ENCODE measurements at places on chromosomes 1 and 21. TPM values are rescaled to one million over a fixed set of nuclear protein-coding genes. Genes with fewer than 3 reads are reported as not detected.
A peak's percentile ranks its signal among the peaks of the same experiment; 100 is the strongest.

DNA sequence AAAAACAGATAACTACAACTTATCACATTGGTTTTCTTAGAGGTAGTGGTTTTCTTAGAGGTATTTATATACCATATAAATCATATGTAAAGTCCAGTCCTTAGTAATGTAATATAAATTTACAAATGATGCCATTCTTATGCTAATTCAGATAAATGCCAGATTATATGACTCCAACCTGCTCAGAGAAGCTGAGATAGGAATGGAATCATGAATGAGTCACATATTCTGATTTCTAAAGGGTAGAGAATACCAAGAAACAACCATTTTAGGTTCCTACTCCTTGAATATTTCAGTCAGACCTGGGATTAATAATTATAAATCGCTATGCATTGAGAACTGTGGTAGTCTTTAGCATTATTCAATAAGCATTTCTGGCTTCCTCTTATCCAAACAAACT lies 760.1 kb upstream of the NEGR1 start:
- DNase-seq: no peak

DNA sequence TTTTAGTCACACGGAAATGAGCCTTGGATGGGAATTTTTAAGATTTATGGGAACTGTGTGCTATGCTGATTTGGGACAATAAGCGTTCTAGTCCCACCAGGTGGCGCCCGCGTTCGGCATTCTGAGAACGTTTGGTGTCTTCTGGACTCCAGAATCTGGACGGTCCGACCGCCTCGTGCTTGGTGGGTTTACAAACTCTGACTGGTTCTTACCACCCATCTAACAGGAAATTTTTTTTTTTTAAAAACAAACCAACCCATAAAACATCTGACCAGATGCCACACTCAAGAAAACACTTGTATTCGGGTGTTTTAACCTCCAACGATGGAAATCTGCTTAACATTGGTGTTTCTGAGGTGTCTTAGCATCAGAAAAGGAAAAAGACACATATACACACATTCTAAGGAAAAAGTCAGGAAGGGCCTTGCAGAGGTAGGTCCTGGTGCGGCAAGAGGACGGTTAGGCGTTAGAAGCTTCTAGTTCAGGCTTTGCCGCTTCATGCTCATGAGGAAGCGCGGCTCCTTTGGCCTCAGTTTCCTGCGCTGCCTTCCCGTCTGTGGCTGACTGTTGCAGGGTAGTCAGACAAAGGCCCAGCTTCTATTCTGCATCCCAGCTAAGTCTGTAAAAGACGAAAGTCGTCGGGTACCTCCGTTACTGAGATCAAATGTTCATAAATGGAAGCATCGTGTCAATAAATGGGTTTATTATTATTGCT lies 814 bp upstream of the DYRK3 start:
- peak; percentile 96 for DNase-seq

GRCh38 chr1:8989821-8990220 lies 36.4 kb downstream of the SLC2A7 start:
- no peak for DNase-seq

DNA sequence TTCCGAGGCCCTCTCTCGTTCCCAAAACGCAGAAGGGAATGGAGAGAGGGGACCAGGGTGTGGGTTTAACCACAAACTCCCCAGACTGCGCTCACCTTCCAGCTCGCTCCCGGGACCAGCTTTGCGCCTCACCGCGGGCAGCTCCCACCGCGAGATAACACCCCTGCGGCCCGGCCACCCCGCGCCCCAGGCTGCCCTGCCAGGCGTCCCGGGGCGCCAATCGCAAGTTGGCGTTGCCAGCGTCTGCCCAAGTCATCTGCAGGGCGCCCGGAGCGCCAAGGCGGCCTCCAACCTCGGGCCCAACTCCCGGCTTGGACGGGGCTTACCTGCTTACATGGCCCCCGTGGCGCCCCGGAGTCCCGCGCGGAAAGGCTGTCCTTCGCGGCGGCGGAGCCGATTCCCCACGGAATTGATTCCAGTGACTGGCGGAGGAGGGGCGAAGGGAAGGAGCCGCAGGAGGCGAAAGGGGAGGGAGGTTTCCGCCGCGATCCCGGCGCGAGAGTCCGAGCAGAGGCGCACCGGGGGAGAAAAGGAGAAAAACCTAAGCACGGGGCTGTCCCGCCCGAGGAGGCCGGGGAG lies 456 bp downstream of the PTPN14 start:
- DNase-seq: peak; percentile 75

DNA sequence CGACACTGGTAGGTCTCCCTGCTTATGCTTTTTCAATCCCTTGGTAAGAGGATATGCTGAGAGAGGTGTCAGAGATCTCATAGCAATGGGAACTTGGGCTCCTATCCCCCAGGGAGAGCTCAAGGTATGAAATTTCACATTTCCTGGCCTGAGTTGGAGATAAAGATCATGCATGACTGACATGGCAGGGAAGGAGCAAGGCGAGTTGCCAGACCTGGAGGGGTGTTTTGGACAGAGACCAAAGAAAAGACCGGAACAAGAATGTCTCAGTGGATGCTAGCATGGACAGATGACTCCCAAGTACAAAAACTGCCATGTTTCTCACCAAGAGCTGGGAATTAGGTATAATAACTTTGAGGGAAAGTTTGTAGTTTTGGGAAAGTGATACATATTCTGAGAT lies 334.1 kb upstream of the B3GALT2 start:
- DNase-seq: no peak

DNA sequence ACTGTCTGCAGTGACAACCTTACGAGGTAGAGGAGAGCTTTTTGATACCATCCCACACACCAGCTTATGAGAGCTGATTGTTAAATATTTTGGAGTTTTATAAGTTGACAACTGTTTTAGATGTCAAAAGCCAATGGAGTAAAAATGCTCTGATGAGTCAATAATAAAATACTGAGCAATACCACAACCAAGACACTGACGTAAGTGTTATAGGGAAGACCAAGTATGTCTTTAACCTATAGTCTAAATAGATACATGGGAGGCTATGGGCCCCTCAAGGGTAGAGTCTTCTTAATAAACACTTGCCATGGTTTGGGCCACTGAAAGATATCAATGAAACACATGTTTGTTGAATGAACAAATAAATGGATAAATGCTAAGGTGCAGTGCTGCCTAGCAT lies 49.2 kb downstream of the DUSP10 start:
- no peak for DNase-seq

NPHS2 gene
- total RNA-seq: not detected

- DNase-seq: no peak
Observed at GRCh38 chr1:230082211-230082610, 15.2 kb downstream of the GALNT2 start.

- DNase-seq: peak; percentile 72
Observed at GRCh38 chr1:26164036-26164860, 4.5 kb downstream of the C1orf232 start.

- DNase-seq: no peak
Observed at GRCh38 chr1:24849672-24850295, 80.3 kb downstream of the RUNX3 start.

GRCh38 chr1:152110365-152110859 lies 4.8 kb downstream of the TCHH start:
- peak; percentile 69 for DNase-seq

DNA sequence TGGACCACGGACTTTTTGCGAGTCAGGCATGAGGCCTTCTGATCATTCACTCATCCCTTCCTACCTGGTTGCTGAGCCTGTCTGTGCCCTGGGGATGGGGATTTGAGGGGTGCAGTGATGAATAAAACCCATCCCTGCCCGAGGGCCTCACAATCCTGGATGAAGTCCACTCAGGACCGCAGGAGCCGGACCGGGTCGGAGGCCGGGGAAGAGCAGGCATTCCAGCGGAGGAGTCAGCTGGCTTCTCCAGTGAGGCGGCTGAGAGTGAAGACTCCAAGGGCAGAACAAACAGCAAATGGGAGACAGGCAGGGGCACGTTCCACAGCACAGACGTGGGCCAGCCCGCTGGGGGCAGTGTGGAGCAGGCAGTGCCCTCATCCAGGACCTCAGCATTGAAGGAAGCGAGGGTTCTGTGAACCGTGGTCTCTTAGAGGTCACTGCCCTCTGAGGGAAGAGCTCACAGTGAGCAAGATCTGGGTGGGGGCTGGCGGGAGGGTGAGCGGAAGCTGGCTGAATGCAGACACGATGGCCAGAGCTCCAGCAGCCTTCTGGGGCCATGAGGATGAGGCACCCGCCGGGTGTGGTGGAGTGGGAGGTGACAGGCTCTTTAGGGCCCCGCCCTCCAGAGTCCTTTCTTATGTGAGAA lies 10.9 kb upstream of the LRRC3 start:
- DNase-seq: peak; percentile 46

- DNase-seq: peak; percentile 62
Observed at GRCh38 chr1:201594575-201595245, 55.8 kb downstream of the NAV1 start.

EPHA10 gene
- total RNA-seq: 1.4 TPM

DNA sequence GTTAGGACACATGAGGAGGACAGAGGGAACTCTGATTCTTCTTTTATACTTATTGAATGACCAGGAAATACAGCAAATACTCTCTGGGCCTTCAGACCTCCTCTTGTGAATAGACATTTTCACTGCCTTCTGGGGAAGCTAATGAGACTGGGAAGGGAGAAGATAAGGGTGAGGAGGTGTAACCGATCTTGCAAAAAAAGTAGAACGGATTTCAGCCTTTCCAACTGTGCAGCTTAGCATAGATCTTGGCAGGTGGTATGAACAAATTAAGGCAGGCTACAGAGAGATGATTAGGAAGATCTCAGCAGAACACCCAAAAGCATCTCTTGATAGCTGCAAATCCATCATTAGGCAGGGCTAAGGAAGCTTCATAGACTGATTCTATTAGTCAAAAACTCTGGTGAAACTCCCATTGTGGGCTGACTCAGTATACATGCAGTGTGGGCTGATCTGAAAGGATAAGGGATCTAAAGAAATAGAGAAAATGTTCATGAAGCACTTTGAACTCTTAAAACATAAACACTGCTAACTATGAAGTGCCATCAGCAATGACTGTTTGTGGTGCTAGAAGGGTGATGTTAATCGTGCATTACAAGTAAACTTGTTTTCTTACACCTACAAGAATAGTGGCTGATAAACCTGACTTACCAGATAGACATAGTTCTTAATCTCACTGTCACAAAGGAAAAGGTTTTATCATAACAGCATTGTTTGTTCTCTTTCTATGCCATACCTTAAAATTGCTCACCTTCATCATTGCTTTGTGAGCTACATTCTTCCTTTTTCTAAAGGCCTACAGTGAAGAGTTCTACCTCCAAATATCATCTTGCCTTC lies 85.5 kb upstream of the PALMD start:
- DNase-seq: no peak

DNA sequence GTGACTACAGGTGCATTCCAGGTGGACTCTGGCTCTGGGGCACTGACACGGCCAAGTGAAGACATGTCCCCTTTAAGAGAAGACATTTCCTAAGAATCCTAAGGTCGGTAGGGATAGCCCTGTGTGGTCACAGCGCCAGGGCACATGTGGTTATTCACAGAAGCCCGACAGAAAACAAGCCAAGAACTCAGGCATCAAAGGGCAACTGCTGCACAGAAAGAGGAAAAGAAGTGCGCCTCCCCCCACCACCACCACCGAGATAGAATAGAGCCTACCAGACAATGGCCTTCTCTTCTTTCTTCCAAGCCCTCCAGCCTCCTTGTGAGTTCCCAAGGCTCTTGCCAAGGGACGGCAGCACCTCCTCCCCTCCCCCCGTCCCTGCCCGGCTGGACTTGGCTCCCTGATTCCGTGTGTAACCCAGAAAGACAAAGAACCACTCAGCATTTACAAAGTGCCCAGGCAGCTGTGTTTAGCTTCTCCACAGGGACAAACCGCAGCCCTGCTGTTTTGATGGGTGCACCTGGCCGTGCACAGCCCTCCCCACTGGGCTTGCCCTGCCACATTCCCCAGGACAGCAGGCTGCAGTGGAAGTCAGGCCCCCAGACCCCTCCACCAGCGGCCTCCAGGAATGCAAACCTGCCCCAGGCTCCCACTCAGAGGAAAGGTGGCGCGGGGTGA lies 30.2 kb downstream of the TMPRSS2 start:
- peak; percentile 67 for DNase-seq

PPCS gene
- total RNA-seq: 52.8 TPM

Data from upper lobe of right lung (tissue), 1 donor.